ENCODE measurements at places on chromosomes 4 and X. TPM values are rescaled to one million over a fixed set of nuclear protein-coding genes. Genes with fewer than 3 reads are reported as not detected.

- no peaks in the 10 kb centered on the region for H3K36me3 ChIP-seq
- DNase-seq = no peak
- H3K4me1 ChIP-seq = peaks cover 1% of the 10 kb centered on the region
- peak overlapping the region; percentile 38 for H3K27ac ChIP-seq
Measured at GRCh38 chrX:31356275-31357212, 284.7 kb upstream of the FTHL17 start.

GRCh38 chrX:18898492-18898891 is 85.4 kb downstream of the PHKA2 start:
- no peak overlapping the region for H3K4me3 ChIP-seq
- H3K4me1 ChIP-seq = no peaks in the 10 kb centered on the region
- DNase-seq = no peak
- peaks cover 2% of the 10 kb centered on the region for H3K36me3 ChIP-seq

DNA sequence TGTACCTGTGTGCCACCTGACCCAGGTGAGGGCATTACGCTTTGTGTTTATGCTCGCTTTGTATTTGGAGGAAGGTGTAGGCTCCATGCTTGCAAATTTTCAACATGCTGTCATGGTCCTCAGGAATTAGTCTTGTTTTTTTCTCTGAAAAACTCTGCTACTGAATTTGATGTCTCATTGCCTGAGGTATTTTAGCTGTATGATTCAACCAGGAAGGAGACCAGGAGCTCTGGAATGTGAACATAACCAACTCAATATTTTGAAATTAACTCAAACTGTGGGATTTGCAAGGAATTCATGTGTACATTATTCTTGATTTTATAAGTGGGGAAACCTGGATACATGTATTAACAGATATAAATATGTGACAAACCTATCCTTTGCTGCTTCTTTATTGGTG is 134.1 kb downstream of the SLC4A4 start:
- H3K4me1 ChIP-seq = no peaks in the 10 kb centered on the region
- H3K36me3 ChIP-seq = no peaks in the 10 kb centered on the region
- no peaks in the 10 kb centered on the region for H3K27me3 ChIP-seq
- DNase-seq = no peak
- H3K27ac ChIP-seq = no peak overlapping the region

GRCh38 chr4:74716436-74716765 is 77.9 kb downstream of the BTC start:
- H3K27ac ChIP-seq = no peak overlapping the region
- no peaks in the 10 kb centered on the region for H3K36me3 ChIP-seq
- H3K4me1 ChIP-seq = peaks cover 3% of the 10 kb centered on the region
- H3K27me3 ChIP-seq = no peaks in the 10 kb centered on the region

GRCh38 chrX:36684053-36684452 is 324.1 kb upstream of the FAM47C start:
- no peak for DNase-seq
- no peaks in the 10 kb centered on the region for H3K36me3 ChIP-seq
- no peak overlapping the region for H3K27ac ChIP-seq
- no peaks in the 10 kb centered on the region for H3K27me3 ChIP-seq

GRCh38 chrX:118199997-118200396 is 83.4 kb upstream of the KLHL13 start:
- no peak overlapping the region for H3K27ac ChIP-seq
- no peaks in the 10 kb centered on the region for H3K36me3 ChIP-seq
- no peak for DNase-seq

GRCh38 chrX:41603596-41603995 is 85.2 kb upstream of the GPR34 start:
- H3K36me3 ChIP-seq = no peaks in the 10 kb centered on the region
- peaks cover 1% of the 10 kb centered on the region for H3K4me1 ChIP-seq
- no peaks in the 10 kb centered on the region for H3K27me3 ChIP-seq
- H3K27ac ChIP-seq = no peak overlapping the region
- DNase-seq = no peak
- H3K4me3 ChIP-seq = no peak overlapping the region

GRCh38 chr4:8913121-8913857 is 41.6 kb upstream of the HMX1 start:
- H3K4me3 ChIP-seq = no peak overlapping the region
- no peak for DNase-seq
- H3K36me3 ChIP-seq = no peaks in the 10 kb centered on the region
- H3K27ac ChIP-seq = no peak overlapping the region
- no peaks in the 10 kb centered on the region for H3K4me1 ChIP-seq

DNA sequence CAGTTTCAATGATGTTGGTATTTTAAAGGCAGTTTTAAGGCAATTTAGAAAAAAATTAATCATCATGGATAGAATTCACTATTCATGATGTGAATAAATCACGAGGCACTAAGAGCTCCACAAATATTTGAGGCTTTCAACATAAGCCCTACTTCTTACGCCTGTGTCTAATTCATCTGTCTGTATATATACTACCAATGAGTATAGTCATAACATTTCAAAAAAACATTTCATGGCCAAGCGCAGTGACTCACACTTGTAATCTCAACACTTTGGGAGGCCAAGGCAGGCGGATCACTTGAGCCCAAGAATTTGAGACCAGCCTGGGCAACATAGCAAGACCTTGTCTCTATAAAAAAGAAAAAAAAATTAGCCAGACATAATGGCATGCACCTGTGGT is 56.5 kb downstream of the FBXL5 start:
- peaks cover 14% of the 10 kb centered on the region for H3K36me3 ChIP-seq
- H3K27ac ChIP-seq = no peak overlapping the region
- H3K4me1 ChIP-seq = no peaks in the 10 kb centered on the region
- no peak overlapping the region for H3K4me3 ChIP-seq
- DNase-seq = no peak

DNA sequence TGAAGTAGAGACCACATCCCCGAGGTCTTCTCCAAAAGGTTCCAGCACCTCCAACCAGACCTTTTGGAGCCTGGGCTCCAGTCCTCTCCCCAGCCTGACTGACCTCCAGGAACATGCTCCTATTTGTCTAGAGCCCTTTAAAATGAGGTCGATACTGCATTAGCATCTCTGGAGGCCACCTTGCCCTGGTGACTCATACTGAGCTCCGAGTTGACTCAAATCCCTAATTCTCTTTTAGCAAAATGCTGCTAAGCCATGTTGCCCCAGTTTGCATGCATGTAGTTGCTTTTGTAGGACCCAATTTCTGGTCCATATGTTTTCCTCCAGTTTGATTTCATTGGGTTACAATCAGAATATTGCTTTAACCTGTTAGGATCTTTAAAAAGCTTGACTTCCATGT is 43.5 kb upstream of the CITED1 start:
- DNase-seq = no peak
- H3K4me3 ChIP-seq = no peak overlapping the region
- no peak overlapping the region for H3K27ac ChIP-seq
- peaks cover 2% of the 10 kb centered on the region for H3K36me3 ChIP-seq
- no peaks in the 10 kb centered on the region for H3K4me1 ChIP-seq

DNA sequence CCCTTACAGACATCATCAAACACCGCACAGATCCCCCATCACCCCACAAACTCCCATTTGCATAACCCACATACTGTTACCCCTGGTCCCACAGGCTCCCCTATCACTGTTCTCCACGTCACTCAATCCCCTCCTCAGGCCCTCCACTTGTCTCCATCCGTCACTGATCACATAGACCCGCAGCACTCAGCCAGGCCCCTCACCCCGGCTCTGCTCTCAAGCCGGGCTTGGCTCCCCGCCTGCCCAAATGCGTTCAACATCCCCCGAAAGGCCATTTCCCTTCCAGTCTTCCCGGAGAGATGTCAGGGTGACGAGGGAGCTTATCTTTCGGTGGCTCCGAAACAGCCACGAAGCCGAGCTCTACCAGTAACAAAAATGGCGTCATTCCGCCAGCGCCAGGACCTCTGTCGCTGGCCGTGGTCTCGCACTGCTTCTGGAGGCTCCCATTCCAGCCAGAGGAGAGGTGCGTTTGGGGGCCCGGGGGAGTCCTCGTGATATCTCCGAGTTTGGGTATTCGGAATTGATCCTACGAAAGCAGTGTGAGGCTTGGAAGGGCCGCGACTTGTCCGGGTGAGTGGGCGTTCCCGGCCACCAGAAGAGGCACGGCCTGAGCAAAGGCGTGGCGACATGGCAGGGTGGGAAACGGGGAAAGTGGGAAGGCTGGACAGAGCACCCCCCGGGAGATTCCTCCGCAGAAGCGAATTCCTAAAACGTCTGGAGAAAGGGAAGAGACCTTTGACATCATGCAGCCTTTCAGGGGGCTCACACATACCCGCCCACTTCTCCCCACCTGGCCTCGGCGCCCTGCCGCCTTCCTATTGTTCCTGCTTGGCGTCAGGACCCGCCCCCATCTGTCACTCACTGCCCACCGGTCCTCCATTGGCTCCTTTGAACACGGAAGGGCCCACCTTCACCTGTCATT is at the start of gene ZNF630:
ZNF630 (minus strand) TSS at position 577 of the 922 bp plus-strand sequence. CDS start 4,754 bp downstream, outside the sequence.
- peak within 1 kb of the TSS; percentile 67 for H3K4me3 ChIP-seq
- peak; percentile 52 for DNase-seq
- no peaks in the 10 kb centered on the region for H3K36me3 ChIP-seq
- peaks cover 6% of the 10 kb centered on the region for H3K4me1 ChIP-seq
- no peaks in the 10 kb centered on the region for H3K27me3 ChIP-seq

DNA sequence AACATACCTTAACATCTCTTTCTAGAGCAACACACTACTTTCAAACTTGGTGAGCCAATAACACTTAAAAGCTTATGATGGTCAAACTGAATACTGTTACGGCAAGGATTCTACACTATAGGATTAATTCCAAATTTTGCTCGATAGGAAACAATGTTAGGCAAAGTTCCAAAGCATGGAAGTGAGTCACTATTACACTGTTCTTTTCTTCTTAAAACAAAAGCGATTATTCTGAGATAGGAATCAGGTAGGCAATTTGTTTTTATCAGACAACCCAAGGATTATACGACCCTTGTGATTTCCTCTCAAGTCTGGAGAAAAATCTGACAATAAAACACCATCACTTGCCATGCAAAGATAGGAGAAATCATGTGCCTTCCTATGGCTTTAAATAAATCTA is 81.5 kb downstream of the HUWE1 start:
- no peak overlapping the region for H3K27ac ChIP-seq
- DNase-seq = no peak
- no peaks in the 10 kb centered on the region for H3K4me1 ChIP-seq
- peaks cover 45% of the 10 kb centered on the region for H3K36me3 ChIP-seq

DNA sequence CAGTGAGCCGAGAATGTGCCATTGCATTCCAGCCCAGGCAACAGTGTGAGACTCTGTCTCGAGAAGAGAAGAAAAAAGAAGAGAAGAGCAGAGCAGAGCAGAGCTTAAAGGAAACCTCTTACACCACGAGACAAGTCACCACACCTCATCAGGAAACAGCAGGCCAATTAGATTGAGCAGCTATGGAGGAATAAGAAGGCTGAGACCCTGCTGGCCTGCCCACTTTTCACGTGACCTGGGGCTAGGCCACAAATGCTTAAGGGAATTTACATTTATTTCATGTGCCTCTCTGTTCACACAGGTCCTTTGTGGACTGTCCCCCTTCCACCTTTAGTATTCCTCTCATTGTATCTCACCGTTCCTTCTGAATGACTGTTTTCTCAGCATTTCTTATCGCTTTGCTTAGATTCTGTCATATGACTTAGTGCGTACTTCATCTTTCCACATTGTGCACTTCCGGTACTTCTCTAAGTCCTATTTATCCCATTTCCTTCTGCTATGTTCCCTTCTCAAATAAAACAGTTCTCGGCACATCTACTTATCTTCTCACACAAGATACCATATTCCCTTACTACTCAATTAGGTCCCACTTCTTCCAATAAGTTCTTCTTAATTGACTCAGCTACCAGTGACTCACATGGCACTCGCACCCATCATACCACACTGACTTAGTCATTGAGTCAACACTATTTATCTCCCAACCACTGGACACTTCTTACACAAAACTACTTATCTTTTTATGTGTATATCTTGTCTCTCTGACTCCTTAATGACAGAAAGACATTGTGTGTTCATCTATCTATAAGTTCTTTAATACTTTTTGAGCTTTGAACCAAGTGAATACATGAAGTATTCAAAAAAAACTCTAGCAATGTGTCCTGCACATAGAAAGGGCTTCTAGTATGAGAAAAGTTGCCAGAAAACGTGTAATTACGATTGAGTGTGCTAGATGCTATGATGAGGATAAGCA is 11.0 kb downstream of the CUL4B start:
- H3K4me1 ChIP-seq = no peaks in the 10 kb centered on the region
- DNase-seq = no peak
- no peak overlapping the region for H3K4me3 ChIP-seq

GRCh38 chr4:85509882-85510631 is 35.1 kb downstream of the ARHGAP24 start:
- no peaks in the 10 kb centered on the region for H3K27me3 ChIP-seq
- H3K27ac ChIP-seq = no peak overlapping the region
- H3K4me3 ChIP-seq = no peak overlapping the region
- no peak for DNase-seq
- H3K36me3 ChIP-seq = no peaks in the 10 kb centered on the region

- no peaks in the 10 kb centered on the region for H3K27me3 ChIP-seq
- H3K36me3 ChIP-seq = no peaks in the 10 kb centered on the region
- no peaks in the 10 kb centered on the region for H3K4me1 ChIP-seq
- no peak overlapping the region for H3K27ac ChIP-seq
- no peak overlapping the region for H3K4me3 ChIP-seq
Measured at GRCh38 chr4:93184053-93184452, 644.5 kb upstream of the ATOH1 start.

- no peaks in the 10 kb centered on the region for H3K4me1 ChIP-seq
- no peak overlapping the region for H3K27ac ChIP-seq
- no peaks in the 10 kb centered on the region for H3K27me3 ChIP-seq
- H3K4me3 ChIP-seq = no peak overlapping the region
Measured at GRCh38 chrX:52359614-52360232, 9.1 kb upstream of the XAGE2 start.

DNA sequence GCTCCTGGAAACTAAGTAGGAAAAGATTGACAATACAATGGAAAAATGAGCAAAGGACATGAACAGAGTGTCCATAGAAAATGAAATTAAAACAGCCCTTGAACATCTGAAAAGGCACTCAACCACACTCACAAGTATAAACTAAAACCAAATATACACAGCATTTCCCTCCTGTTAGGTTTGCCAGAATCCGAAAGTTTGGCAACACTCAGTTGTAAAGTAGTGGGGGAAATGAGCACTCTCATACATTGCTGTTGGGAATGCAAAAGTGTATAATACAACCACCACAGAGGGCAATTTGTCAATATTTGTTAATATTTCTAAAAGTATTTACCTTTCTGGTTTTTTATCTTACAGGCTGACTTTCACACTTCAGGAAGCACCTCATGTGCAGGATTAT is 84.2 kb upstream of the TMEM164 start:
- DNase-seq = no peak
- no peak overlapping the region for H3K4me3 ChIP-seq
- H3K36me3 ChIP-seq = no peaks in the 10 kb centered on the region
- H3K4me1 ChIP-seq = no peaks in the 10 kb centered on the region

Gene EDNRA
- 0.75 TPM for polyA plus RNA-seq

Gene NDP
- polyA plus RNA-seq = not detected

Gene CSN1S1
- not detected for polyA plus RNA-seq

Gene SMARCA1
- 16.5 TPM for polyA plus RNA-seq

Gene MAGEA12
- polyA plus RNA-seq = not detected

Gene RENBP
- polyA plus RNA-seq = 1.0 TPM

Gene SLC6A14
- not detected for polyA plus RNA-seq

Gene SPANXD
- polyA plus RNA-seq = not detected

Gene ARMCX1
- polyA plus RNA-seq = 1.8 TPM

Gene XPNPEP2
- polyA plus RNA-seq = 23.0 TPM

Gene PWWP3B
- polyA plus RNA-seq = 1.1 TPM

Measured in liver (tissue), 10 donors.